Nucleus accumbens (tissue), 56 donors: ENCODE measurements at places on chromosomes 3 and 15.
A peak's percentile ranks its signal among the peaks of the same experiment; 100 is the strongest.

GRCh38 chr3:182005701-182006100 lies 294.0 kb downstream of the SOX2 start:
- no peak for DNase-seq

DNA sequence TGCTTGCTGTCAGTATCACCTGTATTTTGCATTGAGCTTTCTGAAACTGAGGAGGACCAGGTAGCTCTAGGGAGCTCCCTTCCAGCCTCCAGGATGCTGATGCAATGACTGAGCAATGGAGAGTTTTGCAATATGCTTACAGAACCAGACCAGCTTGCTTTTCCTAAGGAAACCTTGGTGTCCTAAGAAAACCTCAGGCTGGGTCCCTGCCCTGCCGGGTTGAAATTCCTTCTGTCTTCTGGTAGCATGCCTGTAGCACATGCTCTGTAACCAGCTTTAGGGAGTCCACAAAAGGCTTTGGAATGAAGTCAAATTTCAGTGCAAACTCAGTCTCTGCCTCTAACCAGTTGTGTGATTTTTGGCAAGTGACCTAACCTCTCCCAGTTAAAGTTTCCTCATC lies 65.8 kb upstream of the GSK3B start:
- DNase-seq: no peak

- peak; percentile 6 for DNase-seq
Observed at GRCh38 chr3:139202226-139202958, 141.4 kb upstream of the MRPS22 start.

GRCh38 chr3:176286476-176287085 lies 910.7 kb downstream of the TBL1XR1 start:
- DNase-seq: no peak

- DNase-seq: no peak
Observed at GRCh38 chr3:46141813-46142212, 66.3 kb downstream of the CCR1 start.

- no peak for DNase-seq
Observed at GRCh38 chr3:196741249-196741889, 1.7 kb downstream of the PAK2 start.

- peak; percentile 76 for DNase-seq
Observed at GRCh38 chr15:74889883-74890664, at the start of gene MPI. Gene MPI, plus strand, starts transcription at chr15:74890042. Its CDS starts 32 bp downstream, at chr15:74890074.

- DNase-seq: no peak
Observed at GRCh38 chr3:23900744-23901143, 16.0 kb downstream of the NKIRAS1 start.

DNA sequence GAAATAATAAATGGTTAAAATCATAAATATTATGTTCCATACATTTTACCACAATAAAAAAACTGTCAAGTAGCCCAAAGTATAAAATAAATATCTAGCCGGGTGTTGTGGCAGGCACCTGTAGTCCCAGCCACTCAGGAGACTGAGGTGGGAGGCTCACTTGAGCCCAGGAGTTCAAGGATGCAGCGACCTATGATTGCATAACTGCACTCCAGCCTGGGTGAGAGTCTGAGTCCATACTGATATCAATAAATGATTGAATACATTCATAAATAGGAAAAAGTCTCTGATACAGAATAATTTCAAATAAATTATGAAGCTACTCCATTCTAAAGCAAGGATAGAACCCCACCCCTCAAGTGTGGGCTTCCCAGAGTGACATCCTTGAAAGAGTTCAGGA lies 68.5 kb upstream of the GATA2 start:
- no peak for DNase-seq

DNA sequence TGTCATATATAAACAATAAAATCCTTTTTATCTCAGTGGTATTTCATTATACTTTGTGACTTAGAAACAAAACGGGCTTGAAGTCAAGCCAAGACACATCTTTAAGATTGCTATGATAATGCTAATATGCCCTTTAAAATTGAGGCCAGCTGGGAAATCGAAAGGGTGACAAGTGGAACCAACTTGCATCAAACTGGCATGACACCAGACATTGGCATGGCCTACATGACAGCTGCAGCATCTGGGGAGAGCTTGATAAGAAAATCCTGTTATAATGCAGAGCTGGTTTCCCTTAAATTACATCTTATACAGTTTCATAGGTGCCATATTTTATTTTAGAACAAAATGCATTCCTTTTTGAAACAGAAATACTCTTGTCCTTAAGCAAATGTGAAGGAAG lies 325.2 kb downstream of the ZBBX start:
- no peak for DNase-seq

DNA sequence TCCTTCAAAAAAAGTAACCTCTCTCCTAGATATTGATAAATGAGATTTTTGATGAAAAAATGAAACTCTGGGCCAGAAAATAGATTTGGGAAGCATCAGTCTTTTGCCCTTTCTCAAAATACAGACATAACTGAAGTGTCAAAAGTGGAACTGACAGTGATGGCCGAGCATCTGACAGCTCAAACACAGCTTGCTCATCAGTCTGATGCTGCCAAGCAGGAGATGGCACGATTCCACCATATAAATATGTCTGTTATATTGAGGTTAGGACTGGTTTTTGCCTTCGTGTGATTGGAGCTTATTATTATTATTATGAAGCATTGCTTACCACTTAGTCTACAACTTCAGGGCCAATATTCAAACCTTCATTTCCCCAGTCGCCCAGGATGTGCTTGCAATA lies 152.6 kb upstream of the EPHA3 start:
- no peak for DNase-seq

- no peak for DNase-seq
Observed at GRCh38 chr3:153254361-153254760, 92.3 kb downstream of the RAP2B start.

DNA sequence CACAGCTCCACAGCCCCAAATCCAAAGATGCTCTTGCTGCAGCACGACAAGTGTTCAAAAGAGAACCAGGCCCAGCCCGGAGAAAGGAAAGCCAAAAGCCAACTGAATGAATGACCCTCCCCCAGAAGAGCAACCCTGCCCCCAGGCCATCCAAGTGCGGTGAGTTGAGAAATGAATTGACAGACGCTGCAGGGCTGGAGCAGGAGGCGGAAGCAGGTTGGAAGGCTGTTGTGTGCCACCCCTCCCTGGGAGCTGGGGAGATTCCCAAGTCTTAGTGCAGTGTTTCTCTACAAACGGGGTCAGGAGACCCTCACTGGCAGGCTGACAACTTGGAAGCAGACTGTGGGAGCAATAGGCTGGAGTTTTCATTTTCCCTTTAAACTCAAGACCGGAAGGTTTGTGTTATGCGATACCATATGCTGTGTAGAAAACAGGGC lies 3.5 kb upstream of the SPTBN5 start:
- DNase-seq: no peak

DNA sequence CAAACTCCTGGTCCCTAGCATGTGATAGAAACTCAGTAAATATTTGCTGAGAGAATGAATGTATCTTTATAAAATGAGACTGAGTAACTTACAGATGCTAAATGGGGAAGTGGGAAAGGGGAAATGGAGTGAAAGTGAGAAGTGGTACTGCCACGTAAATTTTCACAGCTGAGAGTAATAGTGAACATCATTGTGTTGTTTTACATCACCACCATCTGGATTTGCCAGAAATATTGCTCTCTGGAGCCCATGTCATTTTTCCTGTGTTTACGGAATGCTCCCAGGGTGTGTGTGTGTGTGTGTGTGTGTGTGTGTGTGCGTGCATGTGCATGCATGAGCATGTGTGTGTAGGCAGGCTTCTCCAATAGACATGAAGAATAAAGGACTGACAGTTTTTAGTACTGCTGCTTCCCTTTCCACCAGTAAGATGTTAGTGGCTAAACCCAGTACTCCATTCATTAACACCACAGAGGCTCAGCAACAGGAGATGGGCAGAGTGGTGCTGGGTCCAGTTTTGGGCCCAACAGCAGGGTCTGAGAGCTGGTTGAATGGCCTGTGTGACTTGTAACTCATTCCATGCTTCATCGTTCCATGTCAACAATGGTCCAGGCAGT lies 57.3 kb downstream of the DIPK2A start:
- no peak for DNase-seq

DNA sequence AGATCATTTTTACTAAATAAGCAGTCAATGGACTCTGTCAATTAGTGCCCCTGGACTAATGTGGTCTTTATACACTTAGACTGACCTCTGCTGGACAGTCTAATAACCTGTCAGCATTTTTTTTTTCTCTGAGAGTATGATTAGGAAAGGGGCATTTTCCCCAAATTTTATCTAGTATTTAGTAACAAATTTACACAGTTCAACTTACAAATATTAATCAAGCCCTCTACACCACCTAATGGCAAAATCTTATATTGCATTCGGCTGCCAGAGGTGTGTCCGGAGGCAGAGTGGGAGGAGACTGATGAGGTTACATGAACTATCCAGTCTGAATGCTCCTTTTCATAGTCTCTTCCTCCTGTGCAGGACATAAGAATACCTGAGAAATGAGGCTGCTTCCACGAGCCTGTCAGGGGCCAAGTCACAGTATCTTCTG lies 36.0 kb upstream of the COLQ start:
- DNase-seq: no peak

- no peak for DNase-seq
Observed at GRCh38 chr3:197305854-197306253, 7.4 kb upstream of the DLG1 start.

DNA sequence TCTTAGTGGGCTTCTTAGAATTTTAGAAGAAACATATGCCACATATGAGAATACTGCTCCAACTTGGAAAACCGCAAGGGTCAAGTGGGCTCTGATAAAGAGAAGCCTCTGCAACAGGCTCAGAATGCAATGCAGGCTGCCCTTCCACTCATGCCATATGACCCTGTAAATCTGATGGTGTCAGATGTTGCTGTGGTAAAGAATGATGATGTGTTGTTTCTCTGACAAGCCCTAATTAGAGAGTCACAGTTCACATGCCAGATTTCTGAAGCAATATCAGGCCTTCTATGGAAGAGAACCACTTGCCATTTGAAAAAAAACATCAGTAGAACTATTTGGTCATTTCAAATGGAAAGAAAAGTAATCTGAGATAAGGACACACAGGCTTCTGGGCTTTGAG lies 749.6 kb downstream of the AGBL1 start:
- DNase-seq: no peak

GRCh38 chr15:65028921-65029735 lies at the start of gene MTFMT:
Gene MTFMT, minus strand, starts transcription at chr15:65029639. Its CDS starts 26 bp downstream, at chr15:65029613.
- peak; percentile 80 for DNase-seq

DNA sequence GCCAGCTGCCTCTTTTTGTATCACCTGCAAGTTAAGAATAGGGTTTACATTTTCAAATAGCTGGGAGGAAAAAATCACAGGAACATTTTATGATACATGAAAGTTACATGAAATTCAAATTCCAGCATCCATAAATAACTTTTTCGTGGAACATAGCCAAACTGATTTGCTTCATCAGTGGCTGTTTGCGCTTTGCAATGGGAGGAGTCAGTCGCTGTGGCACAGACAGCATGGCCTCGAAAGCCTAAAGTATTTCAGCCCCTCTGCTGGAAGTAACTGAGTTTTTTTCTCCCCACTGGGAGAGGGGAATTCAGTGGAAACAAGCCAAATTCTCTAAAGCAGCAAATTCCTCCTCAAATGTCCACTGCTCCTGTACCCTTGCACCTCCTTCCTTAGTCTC lies 271.9 kb downstream of the SUCLG2 start:
- DNase-seq: no peak

- no peak for DNase-seq
Observed at GRCh38 chr15:34850121-34850520, 54.8 kb upstream of the ACTC1 start.

DNA sequence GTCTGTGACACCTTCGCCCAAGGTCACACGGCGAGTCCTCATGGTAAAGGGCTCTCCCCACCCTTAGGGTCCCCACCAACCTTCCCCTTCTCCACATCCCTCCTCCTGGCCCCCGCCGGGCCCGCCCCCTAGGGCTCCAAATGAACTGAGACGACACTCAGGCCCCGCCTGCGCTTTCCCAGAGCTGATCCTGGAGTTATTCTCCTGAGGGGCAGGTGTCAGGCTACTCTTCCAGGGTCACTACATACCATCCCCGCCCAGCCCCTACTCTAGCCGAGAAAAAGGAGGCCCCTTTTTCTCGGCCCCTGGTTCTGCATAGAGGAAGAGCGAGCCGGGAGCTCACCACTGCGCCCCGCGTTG lies 292 bp downstream of the USP4 start:
- no peak for DNase-seq

- DNase-seq: no peak
Observed at GRCh38 chr15:25335279-25335678, 103.5 kb downstream of the UBE3A start.

- DNase-seq: no peak
Observed at GRCh38 chr15:95596496-95596895, 734.0 kb upstream of the NR2F2 start.

- no peak for DNase-seq
Observed at GRCh38 chr3:122636697-122637096, 43.9 kb upstream of the PARP14 start.

- no peak for DNase-seq
Observed at GRCh38 chr15:83930392-83931212, 276.7 kb downstream of the ADAMTSL3 start.

DNA sequence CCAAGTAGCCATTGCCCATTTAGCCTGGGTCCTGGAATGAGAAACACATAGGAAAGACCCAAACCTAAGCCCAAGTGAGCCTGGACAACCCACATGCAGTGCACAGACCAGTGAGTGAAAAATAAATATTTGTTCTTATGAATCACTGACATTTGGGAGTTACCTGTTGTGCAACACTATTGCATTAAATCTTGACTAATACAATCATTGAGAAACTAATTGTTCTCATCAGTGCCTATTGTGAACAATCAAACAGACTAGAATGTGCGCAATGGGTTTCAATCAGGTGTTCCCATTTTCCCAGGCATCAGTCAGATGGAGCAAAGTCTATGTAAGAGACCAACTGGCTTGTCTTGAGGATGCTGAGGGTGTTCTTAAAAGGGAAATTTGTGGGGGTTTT lies 54.7 kb upstream of the CNOT10 start:
- no peak for DNase-seq

GRCh38 chr3:149179220-149179619 lies 42.4 kb downstream of the CP start:
- no peak for DNase-seq

DNA sequence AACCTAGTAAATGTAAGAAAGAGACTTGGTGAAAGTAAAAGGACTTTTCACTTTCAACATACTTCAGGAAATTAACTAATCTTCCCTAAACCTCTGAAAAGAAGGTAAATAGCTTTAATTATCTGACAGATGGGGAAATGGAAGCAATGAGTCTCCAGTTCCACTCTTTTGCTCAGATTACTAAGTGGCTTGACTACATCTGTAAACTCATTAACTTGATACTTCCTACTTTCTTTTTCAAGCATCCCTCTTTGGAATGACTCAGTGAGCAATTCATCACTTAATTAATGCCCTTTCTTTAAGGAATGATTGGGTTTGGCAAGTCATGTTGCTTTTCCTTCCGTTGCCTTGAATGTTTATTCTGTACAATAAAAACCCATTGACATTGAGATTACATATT lies 234.2 kb downstream of the GRM7 start:
- DNase-seq: no peak

GRCh38 chr3:171950373-171950772 lies 89.0 kb upstream of the FNDC3B start:
- DNase-seq: no peak

GRCh38 chr3:57896031-57896430 lies 112.2 kb upstream of the FLNB start:
- DNase-seq: no peak
